ENCODE measurements at places on chromosomes 16 and 17. TPM values are rescaled to one million over a fixed set of nuclear protein-coding genes. Genes with fewer than 3 reads are reported as not detected.

DNA sequence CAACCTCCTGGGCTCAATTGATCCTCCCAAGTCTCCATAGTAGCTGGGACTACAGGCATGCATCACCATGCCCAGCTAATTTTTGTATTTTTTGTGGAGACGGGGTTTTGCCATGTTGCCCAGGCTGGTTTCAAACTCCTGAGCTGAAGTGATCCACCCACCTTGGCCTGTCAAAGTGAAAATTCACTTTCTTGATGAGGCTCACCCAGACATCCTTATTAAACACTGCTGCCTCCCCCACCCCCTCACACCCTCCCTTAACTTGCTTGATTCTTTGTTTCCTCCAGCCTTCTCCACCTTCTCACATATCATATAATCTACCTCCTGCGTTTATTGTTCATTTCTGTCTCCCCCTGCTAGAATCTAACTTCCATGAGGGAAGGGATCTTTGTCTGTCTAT is 46.0 kb upstream of the TEX2 start:
- H3K27me3 ChIP-seq = no peaks in the 10 kb centered on the region
- DNase-seq = no peak
- no peak overlapping the region for H3K27ac ChIP-seq
- no peak overlapping the region for H3K4me3 ChIP-seq
- peaks cover 34% of the 10 kb centered on the region for H3K4me1 ChIP-seq
- H3K36me3 ChIP-seq = no peaks in the 10 kb centered on the region

GRCh38 chr16:72721981-72722380 is 325.9 kb downstream of the ZFHX3 start:
- no peak for DNase-seq
- no peaks in the 10 kb centered on the region for H3K4me1 ChIP-seq
- no peaks in the 10 kb centered on the region for H3K27me3 ChIP-seq

- H3K36me3 ChIP-seq = peaks cover 84% of the 10 kb centered on the region
- H3K4me1 ChIP-seq = peaks cover 43% of the 10 kb centered on the region
- H3K4me3 ChIP-seq = no peak overlapping the region
- no peaks in the 10 kb centered on the region for H3K27me3 ChIP-seq
Measured at GRCh38 chr16:8850279-8850885, 18.4 kb downstream of the CARHSP1 start.

Gene CEMP1
- total RNA-seq = 1.4 TPM

Gene USH1G
- total RNA-seq = 0.21 TPM
